ENCODE measurements at places on chromosomes 1 and 21.
A peak's percentile ranks its signal among the peaks of the same experiment; 100 is the strongest.

DNA sequence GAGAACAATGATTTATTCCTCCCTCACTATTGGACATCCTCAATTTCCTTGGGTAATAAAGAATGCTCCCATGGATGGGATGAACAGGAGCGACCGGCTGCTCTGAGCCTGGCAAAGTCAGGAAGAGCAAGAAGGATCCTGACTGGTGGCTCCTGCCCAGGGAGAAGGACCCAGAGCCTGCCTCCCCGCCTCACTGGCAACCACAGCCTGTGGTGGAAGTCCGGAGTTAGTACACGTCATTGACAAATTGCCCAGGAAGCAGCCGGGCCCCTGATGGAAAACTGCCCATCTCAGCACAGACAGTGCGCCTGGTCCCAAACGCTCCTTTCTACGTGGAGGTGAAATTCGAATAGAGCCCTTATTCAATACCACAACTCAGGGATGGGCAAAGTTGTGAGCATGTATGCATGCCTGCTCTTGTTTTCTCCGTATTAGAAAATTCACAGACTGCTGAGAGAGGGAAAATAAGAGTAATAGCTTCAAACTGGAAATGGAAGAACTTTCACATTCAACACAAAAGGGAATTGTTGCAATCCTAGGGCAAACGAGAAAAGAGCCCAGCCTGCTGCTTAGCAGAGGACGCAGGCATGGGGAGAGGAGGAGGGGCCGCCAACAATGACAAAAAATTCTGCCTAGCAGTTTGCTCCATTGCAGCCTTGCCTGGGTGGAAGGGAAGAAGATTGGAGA, 397.1 kb upstream of the VAMP3 start:
- no peak for DNase-seq

GRCh38 chr1:63116016-63116415, 206.4 kb upstream of the FOXD3 start:
- no peak for DNase-seq

DNA sequence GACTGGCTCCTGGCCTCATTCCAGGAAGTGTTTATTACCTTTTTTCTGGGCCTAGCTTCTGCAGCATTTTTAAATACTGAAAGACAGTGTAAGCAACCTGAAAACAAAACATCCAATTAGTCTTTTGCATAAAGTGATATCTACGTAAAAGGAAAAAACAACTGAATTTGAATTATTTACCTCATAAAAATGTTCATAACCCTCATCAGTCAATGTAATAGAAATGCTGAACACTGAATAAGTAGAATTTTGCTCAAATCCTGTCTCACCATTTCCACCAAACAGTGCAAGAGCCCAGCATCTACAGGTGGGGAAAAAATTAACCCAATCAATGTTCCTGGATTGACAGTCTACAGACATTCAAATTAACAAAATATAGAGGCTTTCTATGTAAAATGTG, 64.0 kb downstream of the NRDC start:
- DNase-seq = no peak

GRCh38 chr21:38577887-38578286, 79.6 kb upstream of the ERG start:
- DNase-seq = no peak

- DNase-seq = no peak
Observed at GRCh38 chr1:107196973-107197562, 56.2 kb downstream of the NTNG1 start.

- no peak for DNase-seq
Observed at GRCh38 chr1:36565576-36566501, 83.1 kb upstream of the CSF3R start.

DNA sequence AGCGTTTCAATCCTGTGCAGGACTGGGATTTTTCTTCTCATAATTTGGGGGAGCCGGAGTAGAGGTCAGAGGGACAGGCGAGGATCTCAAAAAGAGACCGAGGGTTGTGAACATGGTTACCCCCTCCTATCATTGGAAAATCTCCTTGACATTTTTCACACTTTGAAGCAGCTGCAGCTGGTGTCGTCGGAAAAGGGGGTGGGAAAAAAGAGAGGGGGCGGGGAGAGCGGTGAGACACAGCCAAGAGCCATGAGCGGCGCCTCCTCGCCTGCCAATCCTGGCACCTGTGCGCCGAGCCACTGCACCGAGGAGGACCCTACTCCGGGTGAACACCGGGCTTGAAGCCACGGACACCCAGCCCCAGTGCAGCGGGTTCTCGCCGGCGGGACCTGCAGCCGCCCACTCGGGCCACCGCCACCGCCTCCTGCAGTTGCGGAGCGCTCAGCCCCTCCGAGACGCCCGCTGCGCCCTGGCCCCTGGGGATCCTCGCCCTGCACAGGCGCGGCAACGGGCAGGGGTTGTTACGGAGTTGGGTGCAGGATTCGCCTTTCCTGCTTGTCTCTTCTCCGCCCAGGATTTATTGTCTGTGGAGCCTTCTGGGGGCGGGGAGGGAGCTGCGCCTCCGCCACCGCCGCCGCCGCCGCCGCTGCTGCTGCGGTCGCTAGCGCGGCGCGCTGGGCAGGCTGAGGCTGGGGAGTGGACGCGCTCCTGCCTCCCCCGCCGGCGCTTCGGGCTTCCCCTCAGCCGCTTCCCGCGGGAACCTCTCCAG, at the start of gene LRRC7:
LRRC7 (plus strand) TSS at position 271 of the 769 bp plus-strand sequence. CDS start 718 bp downstream, outside the sequence.
- DNase-seq = peak; percentile 61

GRCh38 chr1:30052178-30052577, 671.2 kb downstream of the MATN1 start:
- no peak for DNase-seq

- no peak for DNase-seq
Observed at GRCh38 chr1:37354876-37355650, 119.3 kb upstream of the ZC3H12A start.

DNA sequence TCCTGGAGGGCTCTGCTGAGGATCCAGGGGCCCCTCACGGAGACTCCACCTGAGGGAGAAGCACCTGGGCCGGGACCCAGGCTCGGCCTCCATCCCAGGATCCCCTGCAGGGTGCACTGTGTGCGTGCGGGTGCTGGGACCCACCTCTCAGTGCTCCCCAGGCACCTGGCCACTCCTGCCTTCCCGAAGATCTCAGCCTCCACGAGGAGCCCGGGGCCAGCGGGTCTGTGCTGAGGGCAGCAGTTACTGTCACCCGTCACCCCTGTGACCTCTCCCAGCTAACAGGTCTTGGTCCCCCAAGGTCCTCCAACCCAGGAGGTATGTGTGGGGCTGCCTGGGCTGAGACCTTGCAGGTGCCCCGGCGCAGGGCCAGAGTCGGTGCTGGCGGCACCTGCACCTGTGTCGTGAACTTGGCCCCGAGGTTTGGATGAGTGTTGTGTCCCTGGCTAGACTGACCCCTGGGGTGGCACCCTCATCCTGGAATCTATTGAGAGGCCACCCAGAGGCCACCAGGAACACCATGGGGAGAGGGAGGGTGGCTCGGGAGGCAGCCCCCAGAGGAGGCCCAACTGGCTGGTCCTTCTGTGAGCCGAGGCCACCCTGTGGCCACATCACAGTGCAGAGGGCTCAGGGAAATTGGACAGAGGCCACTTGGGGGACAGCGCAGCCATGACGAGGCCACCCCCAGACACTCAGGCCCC, 17.7 kb downstream of the MORN1 start:
- no peak for DNase-seq

- peak; percentile 72 for DNase-seq
Observed at GRCh38 chr1:41917835-41918449, 780 bp downstream of the HIVEP3 start.

DNA sequence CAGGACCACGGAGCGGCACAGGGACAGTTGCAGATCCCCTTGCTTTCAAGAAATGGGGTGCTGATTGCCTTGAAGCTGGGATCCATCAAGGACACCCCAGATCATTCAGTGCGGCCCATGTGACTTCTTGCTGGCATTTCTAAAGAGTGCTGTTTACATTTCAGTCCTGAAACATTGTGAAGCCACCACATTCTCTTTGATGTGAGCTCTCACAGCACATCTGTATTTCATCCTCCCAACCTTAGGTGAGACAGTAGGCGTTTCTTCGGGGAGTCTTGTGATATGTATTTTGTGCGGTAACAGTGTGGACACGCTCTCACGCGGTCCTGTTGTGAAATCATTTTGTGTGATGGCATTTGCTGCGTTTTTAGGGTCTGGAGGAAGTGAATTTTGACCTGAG, 57.2 kb downstream of the CACHD1 start:
- DNase-seq = no peak

DNA sequence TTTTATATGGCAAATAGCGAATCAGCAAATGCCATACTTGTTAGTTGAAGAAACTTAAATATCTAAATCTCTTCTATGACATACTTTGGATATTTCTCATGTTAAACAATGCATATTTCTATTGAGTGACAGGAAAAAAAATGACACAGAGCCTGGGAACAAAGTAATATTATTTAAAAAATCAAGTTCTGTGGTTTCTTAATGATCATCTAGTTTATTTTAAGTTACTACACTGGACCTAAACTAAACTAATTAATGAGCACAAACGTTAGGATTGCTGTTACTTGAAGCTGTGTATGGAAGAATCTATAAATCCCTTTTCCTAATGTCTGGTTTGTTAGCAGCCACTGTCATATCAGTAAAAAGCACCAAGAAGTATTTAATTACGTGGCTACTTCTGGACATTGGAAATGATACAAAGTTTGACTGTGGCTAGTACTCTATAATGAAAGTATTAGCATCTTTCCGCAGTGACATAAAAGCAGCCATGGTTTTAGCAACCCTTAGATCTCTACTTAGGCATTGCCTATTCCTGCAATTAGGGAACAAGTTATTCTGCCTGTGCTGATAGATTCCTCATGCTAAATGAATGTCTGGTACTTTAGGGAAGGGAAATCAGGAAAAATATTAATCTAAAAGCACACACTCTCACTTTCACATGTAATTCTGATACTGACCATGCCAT, 981.7 kb upstream of the B3GALT2 start:
- DNase-seq = no peak

- DNase-seq = no peak
Observed at GRCh38 chr1:26322042-26322331, 4.2 kb downstream of the CD52 start.

DNA sequence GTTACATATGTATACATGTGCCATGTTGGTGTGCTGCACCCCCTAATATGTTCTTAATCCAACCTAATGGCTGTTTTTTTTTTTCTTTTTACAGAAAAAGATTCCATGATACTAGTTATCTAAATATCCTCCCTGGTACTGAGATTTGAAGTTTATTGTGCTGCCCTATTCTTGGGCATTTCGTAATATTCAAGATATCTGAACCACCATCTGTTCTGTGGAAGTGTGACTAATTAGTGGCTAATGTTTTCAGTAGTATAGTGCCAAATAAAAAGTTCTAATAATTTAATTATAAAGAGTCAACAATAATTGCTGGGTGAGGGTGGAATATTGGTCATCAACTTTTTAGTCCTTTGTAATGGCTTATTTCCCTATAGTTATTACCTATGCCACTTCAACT, 217.5 kb downstream of the GABPA start:
- no peak for DNase-seq

GRCh38 chr21:38175306-38175705, 81.5 kb upstream of the KCNJ15 start:
- DNase-seq = no peak

DNA sequence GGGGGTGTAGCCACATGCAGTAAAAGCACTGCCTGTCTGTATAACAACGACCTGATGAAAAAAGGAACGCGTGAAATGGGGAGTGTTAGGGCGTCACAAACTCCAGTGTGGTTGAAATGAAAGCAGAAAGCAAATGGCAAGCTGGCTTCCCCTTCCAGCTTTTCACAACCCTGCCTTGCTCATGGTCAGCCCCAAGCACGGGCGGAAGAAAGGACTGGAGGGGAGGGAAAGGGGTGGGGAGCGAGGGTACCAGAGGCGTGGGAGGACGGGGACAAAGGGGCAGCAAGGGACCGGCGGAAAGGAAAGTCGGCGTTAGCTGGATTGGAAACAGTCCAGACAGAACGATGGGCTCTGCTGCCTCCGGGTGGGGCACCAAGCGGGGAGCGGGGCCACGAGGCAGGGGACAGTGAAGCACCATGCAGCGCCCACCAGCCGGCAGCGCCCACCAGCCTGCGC, 9.6 kb downstream of the VPS26C start:
- DNase-seq = peak; percentile 55

- peak; percentile 88 for DNase-seq
Observed at GRCh38 chr1:165828103-165828668, 772 bp downstream of the UCK2 start.

GRCh38 chr1:62724430-62724829, 36.2 kb upstream of the DOCK7 start:
- no peak for DNase-seq

DNA sequence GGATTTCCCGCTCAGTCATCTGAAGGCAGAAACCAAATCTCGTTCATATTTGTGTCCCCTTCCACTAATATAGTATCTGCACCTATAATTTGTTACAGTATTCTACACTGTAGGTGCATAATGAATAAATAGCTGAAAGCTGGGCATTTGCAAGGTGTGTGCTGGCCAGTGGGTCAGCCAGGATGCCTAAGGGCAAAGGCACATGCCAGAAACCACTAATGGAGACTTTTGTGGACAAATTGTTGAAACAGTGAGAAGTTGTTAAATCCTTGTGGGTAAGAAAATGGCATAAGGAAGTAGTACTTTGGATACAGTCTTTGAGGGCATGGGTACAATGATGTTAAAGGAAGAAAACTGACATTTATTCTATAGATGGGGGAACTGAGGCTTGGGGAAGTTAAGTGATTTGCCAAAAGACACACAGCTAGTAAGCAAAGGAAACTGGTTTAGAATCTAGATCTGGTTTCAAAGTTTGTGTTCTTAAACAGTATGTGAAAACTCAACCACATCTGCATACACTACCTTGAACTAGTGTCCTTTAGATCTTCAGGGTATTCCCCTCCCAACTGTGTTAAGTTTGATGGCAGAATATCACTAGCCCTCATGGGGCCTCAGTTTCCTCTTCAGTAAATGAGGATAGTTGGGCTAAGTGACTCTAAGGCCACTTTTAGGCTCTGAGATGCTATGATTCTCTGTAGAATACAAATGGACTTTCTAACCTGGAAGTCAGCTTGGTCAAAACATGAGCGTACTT, 26.5 kb upstream of the LRRC8C start:
- no peak for DNase-seq

- peak; percentile 89 for DNase-seq
Observed at GRCh38 chr1:34597877-34598514, 156.9 kb upstream of the GJB5 start.

- DNase-seq = no peak
Observed at GRCh38 chr1:180136968-180137356, 17.7 kb upstream of the QSOX1 start.

Data from NCI-H1092 treated with DMSO at 0.1 percent for 48 hours (cell line).